AG09309 (cell line): ENCODE measurements at places on chromosomes 5 and 9.

GRCh38 chr5:80885396-80886000, 74.7 kb upstream of the RASGRF2 start:
- DNase-seq, result no peak

GRCh38 chr5:86917117-86917579, 299.4 kb downstream of the COX7C start:
- no peak for DNase-seq

GRCh38 chr5:81626524-81626923, 124.4 kb downstream of the SSBP2 start:
- no peak for DNase-seq

GRCh38 chr9:122346478-122347347, 24.1 kb upstream of the PTGS1 start:
- no peak for DNase-seq

DNA sequence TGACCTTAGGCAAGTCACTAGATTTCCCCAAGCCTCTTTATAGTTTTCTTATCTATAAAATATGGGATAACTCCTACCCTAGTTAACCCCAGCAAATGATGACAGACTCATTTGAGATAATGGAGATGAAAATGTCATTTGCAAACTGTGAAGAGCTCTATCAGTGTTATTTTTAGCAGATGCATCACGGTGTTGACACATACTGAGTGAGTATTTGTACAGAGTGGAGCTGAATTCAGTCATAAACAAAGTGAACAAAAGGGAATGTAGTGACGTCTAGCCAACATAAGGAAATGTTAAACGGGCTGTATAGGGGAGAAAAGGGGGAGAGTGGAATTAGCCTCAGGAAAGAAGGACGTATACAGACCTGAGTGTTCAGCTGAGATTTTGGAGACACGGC, 75.9 kb downstream of the NMUR2 start:
- no peak for DNase-seq

- DNase-seq, result no peak
These were observed 22.8 kb upstream of the CORO2A start for GRCh38 chr9:98215271-98215670.

GRCh38 chr9:115980502-115980901, 173.1 kb upstream of the PAPPA start:
- DNase-seq, result no peak

GRCh38 chr5:178454821-178455479, 135.2 kb downstream of the COL23A1 start:
- no peak for DNase-seq

- DNase-seq, result no peak
These were observed 24.2 kb upstream of the TMEM171 start for GRCh38 chr5:73096239-73096575.
